Activated naive CD8-positive, alpha-beta T cell treated with anti-CD3 and anti-CD28 coated beads for 36 hours (primary cell): ENCODE measurements at places on chromosomes 2 and 18.
A peak's percentile ranks its signal among the peaks of the same experiment; 100 is the strongest.

- no peak for DNase-seq
Observed at GRCh38 chr2:42446503-42447271, 47.1 kb downstream of the KCNG3 start.

- peak; percentile 99 for DNase-seq
Observed at GRCh38 chr2:120252225-120253020, at the start of gene RALB. Gene RALB (plus strand): TSS chr2:120252852. CDS start chr2:120278665, 25,813 bp downstream.

DNA sequence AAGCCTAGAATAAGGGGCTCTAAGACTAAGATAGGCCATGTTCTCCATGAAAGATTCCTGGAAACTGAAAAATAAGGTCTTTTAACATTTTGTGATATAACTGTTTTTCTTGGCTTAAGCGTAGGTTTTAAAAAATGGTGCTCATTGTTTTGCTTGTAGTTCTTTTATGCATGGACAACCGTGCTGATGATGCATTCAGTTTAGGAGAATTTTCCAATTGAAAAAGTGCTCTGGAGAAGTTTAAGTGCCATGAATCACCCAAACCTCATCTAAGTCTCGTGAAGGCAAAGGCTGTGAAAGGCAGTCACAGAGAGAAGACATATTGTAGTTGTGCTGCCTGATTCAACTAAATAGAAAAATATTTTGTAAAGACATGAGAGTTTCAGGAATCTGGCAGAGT is 111.8 kb upstream of the GAREM1 start:
- DNase-seq, result no peak

DNA sequence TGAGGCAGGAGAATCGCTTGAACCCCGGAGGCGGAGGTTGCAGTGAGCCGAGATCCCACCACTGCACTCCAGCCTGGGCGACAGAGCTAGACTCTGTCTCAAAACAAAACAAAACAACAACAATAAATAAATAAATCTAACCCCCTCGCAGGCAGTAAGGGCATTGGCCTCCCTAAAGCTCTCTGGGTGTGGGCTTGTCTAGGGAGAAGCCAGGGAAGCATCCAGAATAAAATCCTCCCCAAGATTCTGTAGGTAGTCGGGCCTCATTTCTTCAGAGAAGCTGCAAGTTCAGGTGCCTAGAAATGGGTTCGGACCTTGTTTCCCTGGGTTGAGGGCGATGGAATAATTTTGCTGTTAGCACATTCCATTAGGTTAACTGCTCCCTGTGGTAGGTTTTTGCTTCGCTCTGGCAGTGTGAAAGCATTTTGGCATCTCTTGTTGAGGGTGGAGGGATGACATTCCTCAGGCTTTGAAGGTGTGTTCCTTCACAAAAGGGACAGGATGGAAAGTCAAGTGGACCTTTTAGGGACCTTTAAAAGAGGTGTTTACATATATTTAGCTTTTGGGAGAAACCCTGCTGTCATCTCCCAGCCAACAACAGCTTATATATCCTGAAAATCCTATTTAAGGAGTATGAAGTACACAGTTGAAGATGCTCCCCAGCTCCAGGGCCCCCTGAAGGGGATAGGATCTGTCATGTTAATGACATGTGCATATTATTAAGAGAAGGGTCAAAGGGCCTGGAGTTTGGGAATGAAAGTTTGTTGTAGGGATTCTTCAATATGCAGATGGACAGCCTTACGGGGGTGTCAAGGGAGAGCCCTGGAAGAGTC is 17.7 kb downstream of the MYCN start:
- no peak for DNase-seq

DNA sequence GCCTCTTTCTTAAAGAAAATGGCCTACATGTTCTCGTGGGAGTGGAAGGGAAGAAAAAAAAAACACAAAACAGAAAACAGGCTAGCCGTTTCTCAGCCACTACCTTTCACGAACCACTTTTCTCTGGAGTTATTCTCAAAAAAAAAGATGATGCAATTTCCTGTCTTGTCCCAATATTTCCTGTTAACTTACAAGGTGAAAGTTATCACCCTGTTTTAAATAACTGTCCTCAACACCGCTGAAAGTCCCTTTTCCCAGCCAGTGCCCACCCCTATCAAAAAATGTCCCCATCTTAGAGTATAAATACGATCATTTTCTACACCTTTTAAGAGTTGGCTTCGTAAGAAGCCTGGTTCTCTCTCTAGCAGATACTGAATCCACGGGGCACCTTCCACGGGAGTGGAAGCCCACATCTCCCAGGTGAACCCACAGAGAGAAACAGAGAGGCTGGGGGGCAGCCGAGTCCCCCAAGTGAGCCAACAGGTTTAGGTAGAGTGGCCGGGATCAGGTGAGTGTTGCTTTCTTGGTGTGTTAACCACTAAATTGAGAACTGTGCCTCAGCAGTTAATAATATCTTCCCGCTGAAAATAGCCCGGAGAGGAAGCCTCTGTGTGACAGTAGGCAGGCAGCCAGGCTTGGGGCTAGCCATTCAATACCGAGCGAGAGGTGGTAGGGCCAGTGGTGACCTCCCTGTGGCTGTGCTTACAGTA is 15.9 kb downstream of the SMAD7 start:
- no peak for DNase-seq

DNA sequence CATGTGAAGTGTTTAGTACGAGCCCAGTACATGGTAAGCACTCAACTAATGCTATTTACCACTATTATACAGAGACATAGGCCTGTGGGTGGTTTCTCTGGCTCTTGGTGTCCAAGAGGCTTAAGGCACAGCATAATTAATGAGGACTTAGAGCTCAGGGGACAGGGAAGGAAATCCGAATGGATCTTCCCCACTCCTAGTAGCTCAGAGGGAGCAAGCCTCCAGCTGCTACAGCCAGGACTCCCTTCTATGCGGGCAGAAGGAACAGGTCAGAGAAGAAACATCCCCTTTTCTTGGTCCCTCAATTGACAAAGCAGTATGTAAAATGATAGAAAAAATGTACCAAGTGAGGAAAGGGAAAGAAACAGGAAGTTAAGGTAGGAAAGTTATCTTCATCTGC is 261.3 kb upstream of the STON1 start:
- no peak for DNase-seq

GRCh38 chr2:217438821-217439220 is 564.0 kb downstream of the TNS1 start:
- no peak for DNase-seq

DNA sequence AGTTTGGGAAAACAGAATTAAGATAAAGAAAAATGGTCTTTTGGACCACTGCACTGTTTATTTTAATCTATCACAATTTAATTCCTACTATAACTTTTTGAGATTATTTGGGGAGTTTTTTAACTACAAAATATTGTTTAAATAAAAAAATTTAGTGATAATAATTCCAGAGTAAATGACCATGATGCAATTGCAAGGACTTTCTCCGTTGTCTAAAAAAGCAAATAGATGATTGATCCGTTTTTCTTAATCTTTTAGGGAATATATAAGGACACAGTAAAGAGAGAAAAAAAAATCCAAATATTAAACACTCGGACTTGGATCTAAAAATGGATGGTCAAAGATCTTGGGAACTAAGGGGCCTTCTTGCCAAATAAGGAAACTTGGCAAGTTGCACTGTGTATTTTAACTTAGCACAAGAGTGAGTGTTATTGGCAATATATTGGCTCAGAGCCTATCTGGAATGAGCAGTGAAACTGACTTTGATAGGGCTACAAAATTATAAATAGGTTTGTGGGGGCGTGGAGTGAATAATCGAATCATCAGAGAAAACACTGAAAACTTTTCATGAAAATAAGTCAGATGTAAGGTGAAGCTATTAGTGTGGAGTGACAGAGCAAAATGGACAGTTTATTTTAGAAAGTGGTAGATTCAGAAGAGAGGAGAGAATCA is 2.0 kb downstream of the MAP3K20 start:
- no peak for DNase-seq

DNA sequence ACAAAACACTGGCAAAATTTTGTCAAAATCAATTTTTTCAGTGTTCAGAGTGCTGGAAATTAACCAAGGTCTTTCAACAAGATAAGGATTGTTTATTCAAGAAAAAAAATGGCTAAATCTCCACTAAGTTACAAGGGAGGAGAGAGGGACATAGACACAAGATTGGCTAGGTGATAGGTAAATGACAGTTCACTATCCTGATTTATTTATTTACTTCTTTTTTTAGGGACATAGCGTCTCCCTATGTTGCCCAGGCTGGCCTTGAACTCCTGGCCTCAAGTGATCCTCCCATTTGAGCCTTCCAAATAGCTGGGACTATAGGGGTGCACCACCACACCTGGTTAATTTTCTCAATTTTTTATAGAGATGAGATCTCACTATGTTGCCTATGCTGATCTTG is 3.7 kb upstream of the WDR33 start:
- no peak for DNase-seq

DNA sequence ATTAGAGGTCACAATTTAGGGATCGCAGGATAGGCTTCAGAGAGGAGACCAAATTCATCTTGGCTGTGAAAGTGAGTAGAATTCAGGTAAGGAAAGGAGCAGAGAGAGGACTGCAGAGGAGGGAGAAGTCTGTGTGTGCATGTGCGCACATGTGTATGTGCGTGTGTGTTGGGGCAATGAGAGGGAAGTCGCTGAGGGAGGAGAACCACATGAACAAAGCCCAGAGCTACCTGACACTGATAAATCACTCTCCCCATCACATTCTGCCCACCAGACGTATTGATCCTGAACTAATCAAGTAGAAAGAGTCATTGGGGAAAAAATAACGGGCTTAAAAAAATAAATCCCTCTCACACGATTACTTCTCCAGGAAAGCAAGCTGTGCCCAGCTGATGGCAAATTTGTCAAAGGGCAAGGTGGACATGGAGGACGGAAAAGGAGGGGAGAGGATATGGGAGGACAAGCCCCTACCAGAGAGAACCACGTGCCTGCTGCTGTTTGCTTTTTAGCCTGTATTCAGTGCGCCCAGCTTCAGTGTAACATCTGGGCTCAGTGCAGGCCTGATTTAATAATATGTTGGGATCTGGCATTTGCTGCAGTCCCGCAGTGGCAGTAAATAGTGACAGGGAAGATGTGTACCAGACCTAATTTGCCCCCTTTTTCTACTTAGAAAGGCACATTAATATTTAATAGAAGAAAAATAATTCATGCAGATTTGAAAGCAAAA is 307.5 kb downstream of the C1D start:
- no peak for DNase-seq

DNA sequence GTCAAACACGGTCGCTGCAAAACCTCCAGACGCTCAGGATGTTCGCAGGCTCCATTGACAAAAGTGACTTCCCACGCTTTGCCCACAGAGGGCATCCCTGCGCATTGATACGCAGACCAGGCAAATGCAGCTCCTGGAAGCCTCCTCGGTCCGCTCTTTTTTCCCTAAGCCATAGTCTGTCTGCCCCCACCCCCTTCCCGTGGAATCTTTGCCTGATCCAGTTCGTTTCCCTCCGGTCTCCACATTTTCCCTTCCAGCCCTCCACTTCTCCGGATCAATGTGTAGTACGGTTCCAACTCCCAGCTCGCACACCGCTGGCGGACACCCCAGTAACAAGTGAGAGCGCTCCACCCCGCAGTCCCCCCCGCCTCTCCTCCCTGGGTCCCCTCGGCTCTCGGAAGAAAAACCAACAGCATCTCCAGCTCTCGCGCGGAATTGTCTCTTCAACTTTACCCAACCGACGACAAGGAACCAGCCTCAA is at the start of gene DCC:
Gene DCC, plus strand, starts transcription at position 307 of the 481 bp plus-strand sequence. CDS start 591 bp downstream, outside the sequence.
- no peak for DNase-seq

GRCh38 chr2:98560256-98560771 is 48.0 kb downstream of the COA5 start:
- no peak for DNase-seq

DNA sequence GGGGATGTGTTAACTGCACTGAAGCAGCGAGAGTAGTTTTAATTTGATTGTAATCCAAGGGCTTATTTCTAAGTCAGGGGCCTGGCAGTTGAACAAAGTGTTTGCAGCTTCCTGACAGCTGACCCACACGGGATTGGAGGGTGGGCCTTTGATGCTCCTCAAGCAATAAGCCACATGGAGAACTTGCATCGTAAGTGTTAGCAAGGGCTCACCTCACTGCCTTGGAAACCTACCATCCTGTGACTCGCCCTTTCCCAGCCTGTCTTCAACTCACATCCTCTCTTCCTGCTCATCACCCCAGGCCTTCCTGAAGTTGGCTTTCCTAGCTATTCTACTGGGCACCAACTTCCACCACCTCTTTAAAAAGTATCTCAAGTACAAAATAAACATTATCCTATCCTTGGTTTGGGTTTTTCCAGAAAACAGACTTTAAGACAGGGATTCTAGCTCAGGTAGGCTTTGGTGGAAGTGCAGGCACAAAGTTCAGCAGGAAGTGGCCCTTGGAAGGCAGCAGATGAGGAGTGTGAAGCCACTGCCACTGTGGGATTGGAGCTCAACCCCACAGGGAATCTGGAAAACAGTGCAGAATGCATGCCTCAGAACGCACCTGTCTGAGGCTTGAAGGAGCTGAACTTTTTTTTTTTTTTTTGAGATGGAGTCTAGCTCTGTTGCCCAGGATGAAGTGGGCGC is 31.6 kb downstream of the B3GNT2 start:
- no peak for DNase-seq

DNA sequence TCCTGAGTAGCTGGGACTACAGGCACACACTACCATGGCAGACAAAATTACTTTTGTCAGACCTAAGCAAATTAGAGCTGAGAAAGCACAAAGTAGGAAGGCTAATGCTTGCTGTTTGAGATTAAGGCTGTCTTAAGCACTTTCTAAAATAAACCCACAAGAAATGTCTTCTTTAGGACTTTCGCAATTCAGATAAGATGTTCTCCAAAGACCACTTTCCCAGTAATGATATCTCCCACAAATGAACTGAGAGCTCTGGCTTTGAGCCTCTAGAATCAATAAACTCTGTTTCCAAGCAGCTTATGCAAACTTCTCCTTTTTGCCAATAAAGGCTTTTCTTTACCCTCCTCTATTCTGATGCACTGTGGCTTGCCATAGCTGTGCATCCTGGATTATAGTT is 32.0 kb upstream of the GALNT1 start:
- no peak for DNase-seq

GRCh38 chr2:56666777-56667176 is 483.0 kb downstream of the CCDC85A start:
- no peak for DNase-seq

GRCh38 chr2:41698678-41699422 is 349.0 kb upstream of the PKDCC start:
- peak; percentile 4 for DNase-seq

DNA sequence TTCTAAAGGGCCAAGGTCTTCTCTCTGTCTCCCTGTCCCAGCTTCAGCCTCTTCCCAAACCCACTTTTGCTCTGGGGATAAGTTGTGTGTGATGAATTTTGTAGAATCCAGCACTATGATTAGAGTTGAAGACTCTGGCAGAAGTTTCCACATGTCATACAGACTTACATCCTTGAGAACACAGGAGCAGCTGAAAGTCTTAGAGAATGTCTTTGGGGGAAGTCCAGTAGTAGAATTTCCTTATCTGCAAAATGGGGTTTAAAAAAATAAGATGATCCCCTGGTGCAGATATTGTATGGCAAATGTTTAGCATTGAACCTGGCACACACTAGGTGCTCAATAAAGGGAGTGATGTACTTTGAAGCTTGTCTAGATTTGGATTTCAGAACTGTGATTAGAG is 65.2 kb downstream of the TMEM247 start:
- DNase-seq, result no peak

DNA sequence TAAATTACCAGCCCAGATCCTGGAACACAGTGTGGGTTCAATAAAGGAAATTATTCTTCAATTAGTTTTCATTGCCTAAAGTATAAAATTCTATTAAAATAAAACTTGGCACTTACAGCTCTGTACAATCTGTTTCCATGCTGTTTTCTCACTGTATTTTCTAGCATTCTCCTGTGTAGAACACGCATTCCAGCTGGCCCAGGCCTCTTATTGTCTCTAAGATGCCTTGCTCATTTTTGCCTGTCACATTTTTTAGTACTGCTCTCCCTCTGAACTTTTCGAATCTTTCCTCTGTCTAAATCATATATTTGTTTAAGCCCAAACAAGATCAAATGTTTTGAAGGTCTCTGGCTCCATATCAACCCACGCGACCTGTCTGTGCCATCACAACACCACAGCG is 20.8 kb downstream of the MC2R start:
- DNase-seq, result no peak
